ENCODE measurements at places on chromosomes 3 and 15.

GRCh38 chr3:160287666-160288065 lies 62.4 kb downstream of the C3orf80 start:
- no peak for DNase-seq

GRCh38 chr15:27082526-27082925 lies 111.5 kb downstream of the GABRG3 start:
- no peak for DNase-seq

DNA sequence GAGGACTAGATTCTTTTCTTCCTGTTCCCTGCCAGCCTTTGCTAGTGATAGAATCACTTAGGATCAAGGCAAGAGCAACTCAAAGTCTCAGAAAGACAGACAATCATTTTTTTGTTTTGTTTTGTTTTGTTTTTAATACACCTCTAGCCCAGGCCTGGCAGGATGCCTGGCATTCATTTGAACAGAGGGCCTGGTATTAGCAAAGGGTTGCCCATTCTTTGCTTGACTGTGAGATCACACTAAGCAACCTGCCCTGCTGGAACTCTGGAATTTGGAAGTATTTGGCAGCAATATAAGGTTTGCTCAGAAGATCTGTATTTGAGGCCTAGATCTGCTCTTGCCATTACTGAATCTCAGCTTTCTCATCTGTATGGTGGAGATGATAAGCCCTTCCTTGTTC lies 21.8 kb upstream of the ATP13A5 start:
- no peak for DNase-seq

DNA sequence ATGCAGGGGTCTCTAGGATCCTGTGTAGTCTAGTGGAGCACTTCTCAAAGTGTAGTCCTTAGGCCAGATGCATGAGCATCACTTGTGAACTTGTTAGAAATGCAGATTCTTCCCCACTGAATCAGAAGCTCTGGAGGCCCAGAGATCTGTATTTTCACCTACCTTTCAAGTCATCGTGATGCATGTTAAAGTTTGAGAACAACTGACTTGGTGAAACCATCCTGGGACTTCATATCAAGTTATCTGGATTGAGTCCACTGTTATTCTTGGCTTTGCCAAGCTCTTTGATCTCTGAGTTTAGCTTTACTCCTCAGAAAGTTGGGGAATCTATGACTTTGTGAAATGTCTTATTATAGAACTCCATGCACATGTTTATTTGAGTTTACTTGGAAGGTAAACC lies 78.5 kb downstream of the ARNT2 start:
- DNase-seq, result no peak

- DNase-seq, result no peak
These were observed 227.4 kb upstream of the THRB start for GRCh38 chr3:24722087-24722486.

- DNase-seq, result no peak
These were observed 26.2 kb downstream of the IDH3A start for GRCh38 chr15:78175330-78175729.

- no peak for DNase-seq
These were observed 610.8 kb downstream of the MECOM start for GRCh38 chr3:169052465-169053302.

GRCh38 chr15:36903195-36903594 lies 197.2 kb downstream of the MEIS2 start:
- no peak for DNase-seq

DNA sequence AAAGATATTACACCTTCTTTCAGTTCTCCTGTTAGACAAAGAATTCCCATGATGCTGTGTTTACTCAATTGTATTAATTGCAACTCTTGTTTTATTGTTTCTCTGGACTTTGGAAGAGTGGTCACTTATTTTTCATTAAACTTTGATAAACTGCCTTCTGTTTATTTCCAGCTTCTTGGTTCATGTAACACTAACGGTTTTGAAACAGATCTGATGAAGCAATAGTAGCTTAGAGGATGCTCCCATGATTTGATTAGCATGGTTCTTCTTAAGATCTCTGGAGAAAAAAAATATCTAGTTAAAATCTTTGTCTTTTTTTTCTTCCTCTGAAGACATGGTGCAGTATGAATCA lies 90.1 kb downstream of the FNDC3B start:
- DNase-seq, result no peak

GRCh38 chr3:72550582-72551262 lies 297.5 kb downstream of the SHQ1 start:
- DNase-seq, result no peak

DNA sequence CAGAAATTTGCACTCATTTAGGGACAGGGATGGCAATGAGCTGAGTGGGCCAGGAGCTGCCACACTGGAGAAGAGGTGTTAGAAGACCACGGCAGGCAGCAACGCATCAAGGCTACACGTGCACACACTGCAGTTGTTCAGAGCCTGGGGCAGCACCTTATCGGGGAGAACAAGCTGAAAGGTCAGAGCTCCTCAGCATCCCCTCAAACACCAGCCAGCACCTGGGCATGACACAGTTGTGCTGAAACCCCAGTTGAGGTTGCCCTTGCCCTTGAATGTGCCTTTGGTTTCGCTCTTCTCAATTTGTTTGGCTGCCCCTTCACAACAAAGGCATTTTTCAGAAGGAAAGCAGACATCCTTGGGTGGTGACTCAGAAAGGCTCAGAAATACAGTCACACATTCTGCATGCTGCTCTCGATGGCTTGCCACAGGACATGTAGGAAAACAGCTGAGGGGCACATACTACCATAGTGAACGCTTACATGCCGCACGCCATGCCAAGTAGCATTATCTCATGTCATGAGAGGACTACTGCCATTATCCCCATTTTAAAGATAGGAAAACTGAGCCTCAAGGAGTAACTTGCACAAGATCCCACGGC lies 57.6 kb downstream of the ST8SIA2 start:
- DNase-seq, result no peak

GRCh38 chr15:58590926-58591325 lies 158.6 kb downstream of the ADAM10 start:
- no peak for DNase-seq

GRCh38 chr3:190119461-190120268 lies 1.0 kb downstream of the P3H2 start:
- DNase-seq, result no peak

- peak; percentile 17 for DNase-seq
These were observed 87.9 kb downstream of the CHST2 start for GRCh38 chr3:143207338-143207961.

DNA sequence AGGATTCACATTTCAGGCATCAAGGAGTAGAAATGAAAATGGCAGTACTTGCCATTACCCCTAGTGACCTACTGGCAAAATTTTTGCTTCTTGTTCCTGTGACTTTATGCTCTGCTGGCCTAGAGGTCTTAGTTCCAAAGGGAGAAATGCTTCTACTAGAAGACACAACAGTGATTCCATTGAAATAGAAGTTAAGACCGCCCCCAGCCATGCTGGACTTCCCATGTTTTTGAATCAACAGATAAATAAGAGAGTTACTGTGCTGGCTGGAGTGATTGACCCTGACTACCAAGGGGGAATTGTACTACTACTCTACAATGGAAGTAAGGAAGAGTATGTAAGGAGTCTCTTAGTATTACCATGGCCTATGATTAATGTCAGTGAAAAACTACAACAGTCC lies 196.2 kb upstream of the AZI2 start:
- DNase-seq, result no peak

GRCh38 chr3:194045289-194045688 lies 90.7 kb upstream of the HES1 start:
- peak; percentile 40 for DNase-seq

GRCh38 chr15:74434263-74435136 lies 742 bp upstream of the SEMA7A start:
- DNase-seq, result no peak

DNA sequence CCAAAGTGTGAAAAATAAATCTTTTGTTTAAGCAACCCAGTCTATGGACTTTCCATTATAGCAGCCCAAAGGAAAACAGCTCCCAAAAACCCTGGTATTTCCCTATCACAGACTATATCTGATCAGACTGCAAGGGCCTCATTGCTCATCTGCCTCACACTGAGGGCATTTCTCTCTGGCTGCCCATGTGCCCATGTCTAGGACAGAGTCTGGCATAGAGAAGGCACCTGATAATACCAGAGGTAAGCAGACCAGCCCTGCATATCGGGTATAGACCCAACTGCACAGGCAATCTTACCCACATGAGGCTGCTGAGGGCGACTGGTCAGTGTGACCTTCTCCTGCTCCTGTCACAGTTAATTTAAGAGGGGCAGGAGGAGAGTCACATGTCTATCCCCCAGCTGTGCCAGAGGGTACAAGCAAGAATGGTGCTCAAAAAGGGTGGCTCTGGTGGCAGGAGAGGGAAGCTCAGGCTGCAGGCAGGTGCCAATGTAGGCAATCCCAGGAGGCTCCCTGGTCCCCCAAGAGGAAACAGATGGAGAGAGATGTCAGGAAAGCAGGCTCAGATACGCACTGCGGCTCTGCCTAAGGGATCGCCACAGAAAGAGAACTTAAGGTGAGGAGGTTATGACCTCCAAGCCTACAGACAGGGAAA lies 3.1 kb downstream of the CSRNP1 start:
- DNase-seq, result no peak

- peak; percentile 22 for DNase-seq
These were observed 144.3 kb upstream of the PFN2 start for GRCh38 chr3:150114873-150115540.

DNA sequence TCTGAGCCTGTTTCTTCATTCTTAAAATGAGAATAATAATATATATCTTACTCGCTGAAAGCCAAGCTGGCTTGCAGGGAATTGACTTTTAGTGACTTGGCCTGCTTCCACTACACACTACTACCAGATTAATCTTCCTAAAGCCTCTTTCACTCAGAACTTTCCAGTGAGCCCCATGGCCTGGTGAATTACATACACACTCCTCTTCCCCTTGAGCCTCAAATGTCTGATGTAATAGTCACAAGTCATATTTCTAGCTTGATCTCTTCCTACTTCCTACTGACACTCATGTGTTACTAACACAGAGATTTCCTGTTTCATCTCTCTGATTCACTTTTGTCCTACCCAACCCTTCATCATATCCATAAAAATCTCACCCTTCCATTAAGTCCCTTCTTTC lies 82.7 kb upstream of the SOX2 start:
- DNase-seq, result no peak

DNA sequence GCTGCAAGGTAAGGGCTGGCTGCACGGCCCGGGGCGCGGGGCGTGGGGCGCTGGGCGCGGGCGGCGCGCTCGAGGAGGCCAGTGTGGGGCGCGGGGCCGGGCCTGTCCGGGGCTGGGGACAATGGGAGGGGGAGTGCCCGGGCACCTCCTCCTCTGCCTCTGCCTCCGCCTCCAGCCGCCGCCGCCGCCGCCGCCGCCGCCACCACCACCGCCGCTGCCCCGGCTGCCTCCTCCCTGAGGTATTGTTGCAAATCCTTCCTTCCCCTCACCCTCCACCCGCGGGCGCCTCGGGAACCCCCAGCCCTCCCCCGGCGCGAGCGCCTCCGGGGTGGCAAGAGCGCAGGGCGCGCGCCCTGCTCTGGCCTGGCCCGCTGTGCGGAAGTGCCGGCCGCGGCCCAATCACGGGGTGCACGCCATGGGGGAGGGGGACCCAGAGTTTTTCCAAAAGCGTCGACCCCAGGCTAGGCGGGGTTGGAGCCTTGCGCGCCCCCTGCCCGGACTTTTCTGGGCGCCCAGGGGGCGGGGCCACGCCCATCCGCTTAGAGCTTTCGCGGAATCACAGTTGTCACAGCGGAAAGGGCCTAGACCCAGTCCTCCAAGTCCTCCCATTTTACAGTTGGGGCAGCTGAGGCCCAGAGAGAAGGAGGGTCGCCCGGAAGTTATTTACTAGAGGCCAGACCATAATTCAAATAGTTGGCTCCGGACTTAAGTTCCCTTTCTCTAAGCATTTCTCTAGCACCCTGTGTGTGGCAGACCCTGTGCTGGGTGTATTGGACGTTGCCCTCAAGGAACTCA lies at the start of gene LPP:
Gene LPP (plus strand): TSS at position 144 of the 795 bp plus-strand sequence. CDS start 251,964 bp downstream, outside the sequence.
- peak; percentile 39 for DNase-seq

- DNase-seq, result no peak
These were observed 84.9 kb upstream of the SPATA12 start for GRCh38 chr3:56975567-56975966.

DNA sequence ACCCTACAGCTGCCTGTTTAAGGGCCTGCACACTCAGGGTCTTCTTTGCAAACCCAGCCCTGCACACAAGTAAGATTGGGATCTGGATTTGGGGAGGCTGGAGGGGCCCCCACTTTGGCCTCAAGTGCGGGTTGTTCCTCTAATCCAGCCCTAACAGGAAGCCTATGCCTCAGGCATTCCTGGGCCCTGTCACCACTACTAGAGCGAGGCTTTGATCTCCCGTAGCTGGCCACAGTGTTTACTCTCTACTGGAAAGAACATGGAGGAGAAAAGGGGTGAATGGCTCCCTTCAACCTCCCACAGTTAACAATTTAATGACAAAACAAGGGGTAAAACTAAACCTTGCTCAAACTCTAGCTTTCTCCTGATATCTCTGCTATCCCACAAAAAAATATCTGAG lies 48.4 kb downstream of the DZIP1L start:
- no peak for DNase-seq

DNA sequence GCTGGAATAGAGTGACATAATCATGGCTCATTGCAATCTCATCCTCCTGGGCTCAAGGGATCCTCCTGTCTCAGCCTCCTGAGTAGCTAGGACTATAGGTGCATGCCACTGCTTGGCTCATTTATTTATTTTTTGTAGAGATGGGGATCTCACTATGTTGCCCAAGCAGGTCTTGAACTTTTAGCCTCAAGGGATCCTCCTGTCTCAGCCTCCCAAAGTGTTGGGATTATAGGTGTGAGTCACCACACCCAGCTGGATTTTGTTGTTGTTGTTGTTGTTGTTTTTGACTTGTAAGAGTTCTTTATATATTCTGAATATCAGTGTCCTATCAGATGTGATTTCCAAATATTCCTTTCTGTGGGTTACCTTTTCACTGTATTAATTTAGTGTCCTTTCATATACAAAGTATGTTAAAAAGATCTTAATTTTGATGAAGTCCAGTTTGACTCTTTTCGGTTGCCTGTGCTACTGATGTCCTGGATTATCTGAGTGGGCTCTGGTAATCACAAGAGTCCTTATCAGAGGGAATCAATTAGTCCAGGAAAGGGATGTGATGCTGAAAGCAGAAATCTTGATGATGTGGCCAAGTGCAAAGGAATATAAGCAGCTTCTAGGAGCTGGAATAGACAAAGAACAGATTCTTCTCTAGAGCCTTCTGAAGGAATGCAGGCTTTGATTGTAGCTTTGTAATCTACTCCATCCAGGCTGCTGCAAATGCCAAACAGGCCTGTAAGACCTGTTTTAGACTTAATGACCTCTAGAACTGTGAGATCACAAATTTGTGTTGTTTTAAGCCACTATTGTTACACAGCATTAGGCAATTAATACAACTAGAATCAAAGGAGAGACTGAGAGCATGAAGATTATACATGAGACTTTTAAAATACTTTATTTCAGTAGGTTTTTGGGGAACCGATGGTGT lies 30.2 kb downstream of the NCK1 start:
- DNase-seq, result no peak

Data from GM18507 (cell line).